AG20443 (cell line): ENCODE measurements at places on chromosomes 7 and 10.

GRCh38 chr7:82745117-82745516, 301.5 kb upstream of the CACNA2D1 start:
- peak; percentile 30 for DNase-seq

GRCh38 chr7:19327018-19327417, 181.8 kb upstream of the FERD3L start:
- no peak for DNase-seq

GRCh38 chr7:155865830-155866525, 53.7 kb upstream of the SHH start:
- DNase-seq = no peak

DNA sequence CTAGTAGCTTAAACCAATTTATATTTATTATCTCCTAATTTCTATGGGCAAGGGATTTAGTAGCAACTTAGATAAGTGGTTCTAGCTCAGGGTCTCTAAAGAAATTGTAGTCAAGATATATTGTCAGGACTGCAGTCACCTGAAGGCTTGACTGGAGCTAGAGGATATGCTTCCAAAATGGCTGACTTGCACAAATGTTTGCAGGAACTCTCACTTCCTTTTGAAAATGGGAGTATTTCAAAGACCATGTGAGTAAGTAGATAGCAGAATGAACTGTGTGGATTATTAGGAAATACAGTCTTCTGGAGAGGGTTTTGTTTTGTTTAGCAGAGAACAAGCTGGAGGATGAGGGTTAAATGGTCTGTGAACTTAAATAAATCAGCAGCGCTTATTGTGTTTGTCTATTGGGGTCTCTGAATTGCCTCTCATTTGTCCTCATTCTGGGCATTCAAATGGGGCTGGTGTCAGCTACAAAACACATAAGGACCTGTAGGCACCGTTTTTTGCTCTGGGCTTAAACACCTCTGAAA, 524.6 kb downstream of the LRMDA start:
- no peak for DNase-seq

DNA sequence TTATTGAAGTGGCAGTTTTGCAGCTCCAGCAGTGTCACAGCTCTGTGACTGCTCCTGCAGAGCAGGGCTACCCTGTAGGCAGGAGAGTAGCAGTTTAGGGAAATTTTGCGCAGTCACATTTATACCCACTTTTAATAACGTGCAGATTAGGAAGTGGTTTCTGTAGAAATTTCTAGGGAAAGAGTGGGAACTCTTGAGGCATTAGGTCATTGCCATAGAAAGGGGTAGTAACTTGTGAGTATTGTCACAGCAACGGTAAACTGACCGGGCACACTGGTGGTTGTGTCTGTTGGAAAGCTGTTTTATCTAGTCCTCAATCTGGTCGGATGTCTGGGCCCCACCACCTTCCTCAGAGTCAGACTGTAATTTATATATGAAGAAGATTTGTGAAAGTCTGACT, 51.9 kb downstream of the CDC14C start:
- DNase-seq = no peak

DNA sequence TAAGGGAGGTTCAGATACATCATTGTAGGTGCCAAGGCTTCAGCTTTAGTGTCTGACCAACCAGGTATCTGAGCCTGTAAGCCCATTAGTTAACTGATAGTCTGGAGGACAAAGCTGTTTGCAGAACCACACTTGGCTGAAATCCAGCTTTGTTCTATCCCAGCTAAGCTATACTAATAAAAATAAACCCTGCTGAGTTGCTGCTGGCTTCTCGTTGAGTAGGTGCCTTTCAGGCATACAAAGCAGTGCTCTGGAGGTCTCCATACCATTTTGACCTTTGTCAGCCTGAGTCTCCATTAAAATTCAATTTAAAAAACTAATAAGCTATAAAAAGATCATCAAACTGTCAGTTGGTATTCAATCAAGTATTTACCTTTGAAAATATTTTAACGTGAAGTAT, 22.0 kb downstream of the CDCA7L start:
- DNase-seq = no peak
